ENCODE measurements at places on chromosomes 13 and 19.

DNA sequence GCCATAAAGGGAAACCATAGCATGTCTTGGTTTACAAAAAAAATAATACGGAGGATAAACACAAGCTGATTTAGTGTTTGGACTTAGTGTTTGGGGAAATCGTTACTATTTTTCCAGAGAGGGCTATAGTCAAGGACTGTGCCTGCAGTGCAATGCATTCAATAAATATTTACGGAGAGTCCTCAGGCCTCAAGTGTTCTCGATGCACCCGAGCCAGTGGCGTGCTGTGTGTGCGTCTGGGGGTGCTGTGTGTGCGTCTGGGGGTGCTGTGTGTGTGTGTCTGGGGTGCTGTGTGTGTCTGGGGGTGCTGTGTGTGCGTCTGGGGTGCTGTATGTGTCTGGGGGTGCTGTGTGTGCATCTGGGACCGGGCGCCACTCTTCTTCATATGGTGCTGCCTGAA lies 71.7 kb upstream of the GTF3A start:
- DNase-seq = no peak

GRCh38 chr13:75506018-75506417 lies 24.0 kb upstream of the TBC1D4 start:
- no peak for DNase-seq

DNA sequence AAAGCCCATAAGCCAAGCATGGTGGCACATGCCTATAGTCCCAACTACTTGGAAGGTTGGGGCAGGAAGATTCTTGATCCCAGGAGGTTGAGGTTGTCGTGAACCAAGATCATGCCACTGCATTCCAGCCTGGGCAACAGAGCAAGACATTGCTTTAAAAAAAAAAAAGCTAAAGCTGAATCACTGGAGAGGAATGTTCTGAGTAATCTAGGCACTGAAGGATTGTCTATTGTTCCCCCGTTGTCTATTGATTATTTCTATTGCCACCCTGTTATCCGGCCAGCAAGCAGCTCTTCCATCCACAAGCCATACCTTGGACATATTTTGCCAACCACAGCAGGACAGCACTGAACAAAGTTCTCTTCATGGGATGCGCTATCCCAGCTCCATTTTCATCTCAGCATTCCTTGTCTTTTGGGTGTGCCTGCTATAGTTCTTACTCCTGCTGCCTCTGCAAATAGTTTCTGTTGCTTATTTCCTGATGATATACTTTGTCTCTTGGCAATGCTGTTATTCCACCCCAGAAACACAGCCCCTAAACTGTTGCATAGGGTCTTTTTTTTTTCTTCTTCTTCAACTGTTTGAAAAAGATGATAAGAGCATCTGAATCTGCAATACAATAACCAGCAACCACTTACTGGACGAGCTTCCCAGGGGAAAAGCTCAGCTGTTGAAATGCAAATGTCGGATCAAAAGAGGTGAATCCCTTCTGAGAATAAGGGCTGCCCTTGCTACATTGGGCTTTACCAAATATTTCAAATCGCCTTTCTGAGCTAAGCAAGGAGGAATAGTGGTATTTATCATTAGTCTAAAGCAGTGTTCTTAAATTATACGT lies 22.2 kb upstream of the SIAH3 start:
- DNase-seq = peak; percentile 42

- no peak for DNase-seq
Measured at GRCh38 chr19:51887522-51888498, at the start of gene ZNF577. TSS of gene ZNF577 (minus strand) at chr19:51887951. CDS start at chr19:51880382, 7,569 bp downstream.

DNA sequence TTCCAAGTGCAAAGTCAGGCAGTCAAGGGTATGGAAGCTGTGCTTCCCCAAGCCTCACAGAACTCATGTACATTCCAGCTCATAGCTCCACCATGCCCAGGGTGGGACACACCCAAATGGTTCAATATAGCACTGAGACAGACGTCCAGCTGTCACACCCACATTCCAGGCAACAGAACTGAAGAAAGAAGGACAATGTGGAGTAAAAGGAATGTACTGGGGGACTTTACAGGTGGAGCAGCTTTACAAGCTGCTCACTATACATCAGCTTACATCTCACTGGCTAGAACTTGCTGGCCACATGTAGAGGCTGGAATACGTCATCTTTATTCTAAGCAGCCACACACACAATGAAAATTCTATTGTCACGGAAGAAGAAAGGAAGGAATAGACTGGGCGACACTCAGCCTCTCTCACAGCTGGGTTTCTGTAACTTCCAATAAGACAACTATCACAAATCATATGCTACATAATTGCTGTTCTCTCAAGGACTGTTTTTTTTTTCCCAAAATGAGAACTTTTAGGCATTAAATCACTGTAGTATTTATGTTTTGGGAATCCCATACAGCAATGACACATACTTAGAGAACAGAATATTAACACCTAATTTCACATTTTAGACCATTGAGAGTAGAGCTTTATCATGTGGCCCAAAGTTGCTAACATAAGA lies 86.1 kb downstream of the KLF12 start:
- no peak for DNase-seq

GRCh38 chr19:8342316-8342683 lies 762 bp downstream of the KANK3 start:
- DNase-seq = no peak

- no peak for DNase-seq
Measured at GRCh38 chr19:24060687-24061356, 26.2 kb upstream of the ZNF254 start.

DNA sequence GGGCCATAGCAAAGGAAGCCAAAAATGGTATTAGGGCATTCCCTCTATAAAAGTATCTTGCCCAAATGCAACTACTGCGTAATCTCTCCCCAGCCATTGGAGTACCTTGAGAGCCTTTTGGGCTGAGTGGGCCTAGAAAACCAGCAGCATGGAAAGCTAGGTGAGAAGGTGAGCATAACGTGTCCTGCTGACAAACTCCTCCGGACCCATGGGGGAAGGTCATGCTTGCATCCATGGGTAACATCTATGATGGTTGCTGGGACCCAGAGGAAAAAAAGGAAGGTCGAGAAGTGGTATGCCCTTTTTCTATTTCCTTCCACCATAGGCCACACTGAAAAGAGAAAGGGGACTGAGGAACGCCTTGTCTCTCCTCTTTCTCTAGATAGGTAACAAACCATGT lies 57.4 kb downstream of the ZNF728 start:
- DNase-seq = no peak

Data from NCI-H1417 (cell line).